Activated CD4-positive, alpha-beta memory T cell treated with anti-CD3 and anti-CD28 coated beads, Interleukin-2, amount 10 ng/mL, durations not matched to agents 7 days and 5 days (primary cell): ENCODE measurements at places on chromosomes 16 and 17.
A peak's percentile ranks its signal among the peaks of the same experiment; 100 is the strongest.

DNA sequence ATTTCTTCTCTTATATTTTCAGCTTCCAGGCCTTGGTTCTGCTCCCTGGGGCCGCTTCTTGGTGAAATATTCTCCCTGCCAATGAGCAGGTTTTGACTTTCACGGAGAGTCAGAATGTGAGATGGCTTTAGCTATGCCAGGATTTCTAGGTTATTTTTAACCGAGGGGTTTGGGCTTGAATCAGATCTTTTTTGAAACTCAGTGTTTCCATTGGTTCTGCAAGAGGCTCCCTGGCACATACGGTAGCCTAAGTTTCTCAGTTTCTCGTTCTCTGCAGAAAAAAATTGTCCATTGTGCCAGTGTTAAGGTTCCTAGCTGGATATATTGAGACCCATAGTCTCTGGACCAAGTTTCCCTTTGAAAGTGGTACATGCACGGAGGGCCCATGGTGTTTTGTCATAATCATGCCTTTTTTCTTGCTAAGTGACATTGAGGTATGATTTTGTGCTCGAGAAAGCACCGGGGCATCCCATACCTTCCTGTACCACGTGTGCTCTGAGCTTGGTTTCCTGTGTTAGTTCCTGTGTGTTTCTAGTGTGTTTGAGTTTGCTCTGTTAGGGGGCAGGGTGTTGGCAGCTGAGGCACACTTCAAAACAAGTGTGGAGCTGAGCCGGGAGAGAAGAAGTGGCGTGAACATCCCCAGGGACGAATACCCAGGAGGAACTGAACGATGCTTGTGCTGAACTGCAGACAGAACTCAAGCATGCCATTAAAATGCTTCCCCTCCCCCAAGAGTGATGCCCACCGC lies 127.2 kb downstream of the HS3ST3B1 start:
- no peaks in the 10 kb centered on the region for H3K27me3 ChIP-seq
- H3K4me3 ChIP-seq = peak overlapping the region; percentile 49
- peak overlapping the region; percentile 77 for H3K27ac ChIP-seq
- peaks cover 10% of the 10 kb centered on the region for H3K36me3 ChIP-seq
- peak; percentile 68 for DNase-seq

GRCh38 chr17:28711723-28712031 lies at the start of gene PROCA1:
PROCA1 (minus strand) TSS chr17:28711888; CDS start chr17:28711660, 228 bp downstream.
- peak within 1 kb of the TSS; percentile 80 for H3K4me3 ChIP-seq
- H3K27me3 ChIP-seq = peaks cover 20% of the 10 kb centered on the region
- peaks cover 22% of the 10 kb centered on the region for H3K4me1 ChIP-seq
- H3K36me3 ChIP-seq = no peaks in the 10 kb centered on the region
- DNase-seq = peak; percentile 47

- H3K36me3 ChIP-seq = no peaks in the 10 kb centered on the region
- H3K27ac ChIP-seq = no peak overlapping the region
- DNase-seq = no peak
- H3K4me1 ChIP-seq = no peaks in the 10 kb centered on the region
- H3K27me3 ChIP-seq = no peaks in the 10 kb centered on the region
Observed at GRCh38 chr16:78364556-78364880, 265.1 kb downstream of the WWOX start.

DNA sequence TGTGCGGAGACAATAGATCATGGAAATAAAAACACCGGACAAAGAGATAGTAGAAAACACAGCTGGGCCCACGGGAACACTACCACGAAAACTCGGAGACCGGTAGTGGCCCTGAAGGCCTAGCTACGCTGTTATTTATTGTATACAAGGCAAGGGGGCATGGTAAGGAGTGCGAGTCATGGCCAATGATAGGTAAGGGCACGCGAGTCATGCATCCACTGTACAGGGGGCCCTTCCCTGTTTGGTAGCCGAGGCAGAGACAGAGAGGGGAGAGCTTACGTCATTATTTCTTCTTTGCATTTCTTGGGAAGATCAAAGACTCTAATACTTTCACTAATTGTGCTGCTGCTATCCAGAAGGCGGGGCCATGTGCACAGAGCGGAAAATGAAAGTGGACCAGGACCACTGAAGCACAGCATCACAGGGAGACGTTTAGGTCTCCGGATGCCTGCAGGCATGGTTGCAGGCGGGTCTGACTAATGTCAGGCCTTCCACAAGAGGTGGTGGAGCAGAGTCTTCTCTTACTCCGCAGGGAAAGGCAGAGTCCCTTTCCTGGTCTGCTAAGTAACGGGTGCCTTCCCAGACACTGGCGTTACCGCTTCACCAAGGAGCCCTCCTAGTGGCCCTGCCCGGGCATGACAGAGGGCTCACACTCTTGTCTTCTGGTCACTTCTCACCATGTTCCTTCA lies 74.4 kb upstream of the ARL4D start:
- peaks cover 4% of the 10 kb centered on the region for H3K36me3 ChIP-seq
- no peaks in the 10 kb centered on the region for H3K4me1 ChIP-seq
- peaks cover 27% of the 10 kb centered on the region for H3K27me3 ChIP-seq
- no peak overlapping the region for H3K4me3 ChIP-seq

GRCh38 chr17:72952220-72952619 lies 140.3 kb downstream of the SLC39A11 start:
- no peak overlapping the region for H3K4me3 ChIP-seq
- no peaks in the 10 kb centered on the region for H3K36me3 ChIP-seq
- H3K4me1 ChIP-seq = no peaks in the 10 kb centered on the region
- H3K27me3 ChIP-seq = no peaks in the 10 kb centered on the region

- H3K27me3 ChIP-seq = peaks cover 4% of the 10 kb centered on the region
- H3K27ac ChIP-seq = no peak overlapping the region
- no peaks in the 10 kb centered on the region for H3K36me3 ChIP-seq
- H3K4me1 ChIP-seq = peaks cover 5% of the 10 kb centered on the region
- DNase-seq = no peak
Observed at GRCh38 chr16:85335584-85336491, 223.6 kb upstream of the CIBAR2 start.

- H3K36me3 ChIP-seq = peaks cover 45% of the 10 kb centered on the region
- no peak overlapping the region for H3K4me3 ChIP-seq
- no peak overlapping the region for H3K27ac ChIP-seq
- H3K27me3 ChIP-seq = no peaks in the 10 kb centered on the region
- DNase-seq = no peak
Observed at GRCh38 chr17:48126532-48126850, 18.9 kb downstream of the SNX11 start.

DNA sequence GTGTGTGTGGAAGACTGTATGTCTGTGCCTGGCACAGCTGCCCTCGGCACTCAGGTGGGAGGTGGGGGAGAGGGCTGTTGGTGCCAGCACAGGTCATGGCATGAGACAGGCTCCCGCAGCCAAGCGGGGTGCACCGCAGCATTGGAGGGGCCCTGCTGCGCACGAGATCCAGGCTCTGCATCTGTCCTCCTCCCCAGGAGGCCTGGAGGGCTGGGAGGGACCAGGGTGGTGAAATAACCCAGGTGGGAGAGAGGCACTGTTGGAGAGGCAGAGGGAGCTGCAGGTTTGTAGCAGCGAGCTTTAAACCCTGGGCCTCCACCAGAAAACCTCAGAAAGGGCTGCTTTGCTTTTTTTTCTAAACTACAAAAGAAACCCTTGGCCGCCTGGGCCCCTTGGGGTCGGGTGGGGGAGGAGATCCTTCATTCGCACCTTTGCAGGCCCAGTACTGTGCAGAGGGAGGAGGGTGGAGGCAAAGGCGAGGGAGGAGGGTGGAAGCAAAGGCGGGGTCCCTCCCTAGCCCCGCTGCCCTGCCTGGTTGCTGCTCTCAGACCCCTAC lies 241.7 kb downstream of the SEC14L1 start:
- DNase-seq = peak; percentile 46
- H3K27me3 ChIP-seq = no peaks in the 10 kb centered on the region
- H3K4me1 ChIP-seq = peaks cover 88% of the 10 kb centered on the region
- H3K27ac ChIP-seq = peak overlapping the region; percentile 75
- peak overlapping the region; percentile 23 for H3K4me3 ChIP-seq

DNA sequence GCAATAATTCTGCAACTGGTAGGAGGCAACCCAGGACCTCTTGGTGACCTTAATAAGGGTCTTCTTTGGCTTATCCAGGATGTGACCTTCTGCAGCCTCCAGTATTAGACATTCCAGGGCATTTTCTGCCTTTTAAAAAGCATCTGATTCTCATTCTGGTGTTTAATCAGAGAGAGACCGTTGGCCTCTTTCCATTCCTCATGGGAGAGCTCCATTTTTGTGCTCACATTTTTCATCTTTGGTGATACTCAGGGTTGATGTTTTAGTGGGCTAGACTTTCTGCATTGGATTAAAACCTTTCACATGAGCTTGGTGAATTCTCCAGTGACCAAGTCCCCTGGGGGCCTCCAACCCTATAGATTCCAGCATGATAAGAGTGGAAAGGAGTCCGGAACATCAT lies 150.2 kb upstream of the CACNG5 start:
- H3K4me1 ChIP-seq = peaks cover 5% of the 10 kb centered on the region
- H3K27ac ChIP-seq = no peak overlapping the region
- no peak overlapping the region for H3K4me3 ChIP-seq

DNA sequence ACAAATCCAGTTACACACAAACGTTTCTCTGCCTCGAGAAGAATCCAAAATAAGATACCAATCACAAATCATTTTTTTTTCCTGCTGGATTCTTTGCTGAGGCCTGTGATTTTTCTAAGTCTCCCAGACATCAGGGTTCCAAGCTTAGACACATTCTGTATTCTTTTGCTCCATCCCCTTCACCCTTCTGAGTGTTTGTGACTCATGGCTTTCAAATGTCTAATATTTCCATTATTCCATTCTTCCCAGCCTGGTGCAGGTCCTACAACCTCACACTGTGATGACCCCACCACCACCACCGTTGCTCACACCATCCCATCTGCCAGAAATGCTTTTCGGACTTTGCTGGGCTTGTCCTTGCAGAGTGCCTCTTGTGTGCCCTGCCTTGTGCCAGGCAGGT lies 480.1 kb downstream of the SOX9 start:
- peaks cover 4% of the 10 kb centered on the region for H3K36me3 ChIP-seq
- peaks cover 14% of the 10 kb centered on the region for H3K4me1 ChIP-seq
- H3K4me3 ChIP-seq = no peak overlapping the region
- no peak overlapping the region for H3K27ac ChIP-seq
- no peak for DNase-seq
- peaks cover 32% of the 10 kb centered on the region for H3K27me3 ChIP-seq

DNA sequence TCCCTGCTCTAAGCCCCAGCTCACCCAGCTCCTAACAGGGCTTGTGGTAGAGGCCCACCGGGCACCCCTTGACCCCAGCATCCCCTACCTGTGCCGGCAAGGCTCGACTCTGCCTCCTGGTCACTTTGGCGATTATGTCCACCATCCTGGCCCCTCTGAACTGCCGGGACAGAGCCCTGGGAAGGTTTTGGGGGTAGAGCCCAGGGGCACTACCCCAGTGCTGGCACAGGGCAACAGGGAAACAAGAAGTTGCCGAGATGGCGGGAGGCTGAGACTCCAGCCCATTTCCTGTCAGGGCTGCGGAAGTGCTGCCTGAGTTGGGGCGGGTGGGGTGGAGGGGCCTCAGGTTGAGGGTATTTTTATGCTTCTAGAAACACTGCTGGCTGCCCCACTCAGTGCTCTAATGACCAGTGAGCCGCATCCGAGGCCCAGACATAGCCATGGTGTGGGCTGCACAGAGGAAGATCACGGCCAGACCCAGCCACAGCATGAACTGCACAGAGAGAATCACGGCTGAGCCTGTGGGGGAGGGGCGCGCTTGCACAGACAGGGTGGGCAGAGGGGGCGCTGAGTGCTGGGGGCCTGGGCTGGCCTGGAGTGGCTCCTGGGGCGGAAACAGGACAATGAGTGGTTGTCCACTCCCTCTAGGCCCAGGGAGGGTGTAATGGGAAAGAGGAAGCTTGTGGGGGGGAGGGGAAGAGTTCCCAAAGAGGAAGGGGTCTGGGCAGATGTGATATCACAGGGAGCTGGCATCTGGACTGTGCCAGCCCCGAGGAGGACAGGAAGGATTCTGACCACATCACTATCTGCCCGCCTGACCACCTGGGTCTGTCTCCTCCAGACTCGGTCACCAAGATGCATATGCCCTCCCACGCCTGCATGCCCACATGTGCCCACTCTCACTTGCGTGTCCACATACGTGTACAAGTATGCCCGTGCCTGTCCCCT lies 22.3 kb downstream of the ARHGAP27 start:
- H3K27me3 ChIP-seq = no peaks in the 10 kb centered on the region
- H3K4me1 ChIP-seq = peaks cover 57% of the 10 kb centered on the region
- peak overlapping the region; percentile 98 for H3K27ac ChIP-seq
- peak; percentile 72 for DNase-seq
- peak overlapping the region; percentile 100 for H3K4me3 ChIP-seq
